EH (cell line): ENCODE measurements at places on chromosomes 4 and X.

DNA sequence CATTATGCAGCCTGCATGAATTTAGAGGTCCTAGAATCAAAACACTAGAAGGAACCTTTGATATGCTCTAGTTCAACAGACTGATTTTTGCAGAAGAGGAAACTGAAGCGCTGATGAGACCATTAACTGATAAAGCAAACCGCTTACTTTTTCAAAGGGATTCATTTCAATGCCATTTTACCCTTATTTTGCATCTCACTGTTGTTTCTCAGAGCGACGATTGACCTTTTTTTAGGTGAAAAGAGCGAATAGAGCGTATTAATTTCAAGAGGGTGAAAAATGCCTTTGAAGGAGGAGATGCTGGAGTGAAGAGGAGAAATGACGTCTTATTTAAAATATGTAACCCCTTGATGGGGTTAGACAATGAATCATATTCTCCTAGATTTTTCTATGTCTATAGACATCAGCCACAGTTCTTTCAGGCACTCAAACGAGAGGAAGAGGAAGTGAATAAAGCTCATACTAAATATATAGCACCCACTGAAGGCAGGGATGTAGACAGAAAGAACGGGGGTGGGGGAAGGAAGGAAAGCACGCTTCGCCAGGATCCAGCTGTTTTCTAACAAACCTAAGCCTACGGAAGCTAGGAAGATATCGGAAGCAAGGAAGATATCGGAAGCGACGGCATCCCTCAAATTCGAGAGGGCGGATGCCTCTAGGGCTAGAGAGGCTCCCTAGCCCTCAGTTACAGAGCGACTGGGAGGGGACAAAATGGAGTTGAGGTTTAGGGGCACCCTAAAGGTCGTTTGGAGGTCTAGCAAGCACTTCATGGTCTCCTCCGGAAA, 848 bp downstream of the ACSL4 start:
- DNase-seq, result peak; percentile 78

DNA sequence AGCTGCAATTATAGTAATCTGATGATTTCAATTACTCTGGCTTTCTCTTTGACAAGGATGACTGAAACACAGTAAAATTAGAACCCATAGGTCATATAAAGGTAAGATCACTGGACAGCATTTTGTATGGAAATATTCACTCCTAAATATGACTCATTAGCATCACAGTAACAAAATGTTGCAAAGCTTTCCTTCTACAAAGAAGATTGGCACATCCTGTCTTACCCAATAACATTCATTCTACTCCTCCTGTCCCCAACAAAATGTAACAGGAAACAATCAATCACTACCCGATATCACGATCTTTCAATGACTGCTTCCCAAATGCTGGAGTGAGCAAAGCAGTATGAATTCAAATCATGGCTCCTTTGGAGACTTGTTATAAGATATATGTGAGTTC, 95.3 kb downstream of the FANCB start:
- peak; percentile 59 for DNase-seq

GRCh38 chr4:126046081-126046614, 731.4 kb downstream of the FAT4 start:
- DNase-seq, result no peak

GRCh38 chrX:26851981-26852380, 611.2 kb downstream of the PPP4R3C start:
- no peak for DNase-seq

GRCh38 chr4:1293531-1293941, 3.8 kb downstream of the MAEA start:
- DNase-seq, result no peak

DNA sequence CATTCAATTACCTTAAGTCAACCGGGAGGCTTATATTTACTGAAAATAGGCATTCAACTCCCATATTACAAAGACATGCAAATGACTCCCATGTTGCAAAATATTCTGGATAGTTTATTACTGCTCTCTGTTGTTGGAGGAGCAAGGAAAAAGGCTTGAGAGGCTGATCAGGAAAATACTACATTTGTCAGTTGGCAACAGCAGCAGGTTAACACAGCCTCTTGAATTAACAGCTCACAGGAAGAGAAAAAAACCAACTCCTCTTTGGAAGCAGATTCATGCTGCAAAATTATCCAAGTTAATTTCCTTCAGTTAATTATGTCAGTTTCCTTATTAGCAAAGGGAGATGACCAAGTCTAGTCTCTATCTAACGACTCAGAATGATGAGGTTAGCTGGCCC, 238.9 kb downstream of the MAML3 start:
- DNase-seq, result no peak

DNA sequence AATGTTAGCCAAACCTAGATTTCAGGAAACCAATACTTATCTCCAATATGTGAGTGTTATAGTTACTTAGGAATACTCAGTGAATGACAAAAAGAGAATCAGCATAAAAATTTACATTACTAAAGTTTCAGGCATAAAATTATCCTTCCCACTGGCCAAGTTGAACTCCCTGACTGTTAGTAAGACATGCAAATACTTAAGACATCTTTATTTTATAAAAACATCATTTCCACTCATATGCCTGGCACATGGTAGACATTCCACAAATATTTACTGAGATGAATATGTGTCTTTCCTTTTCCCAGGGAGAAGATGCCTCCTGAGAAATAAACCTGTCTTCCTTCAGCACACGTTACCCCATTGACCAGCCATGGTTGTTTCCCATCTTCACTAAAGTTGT, 7.3 kb downstream of the VEGFD start:
- DNase-seq, result peak; percentile 45

- no peak for DNase-seq
Measured at GRCh38 chr4:173503330-173504180, 26.5 kb downstream of the HAND2 start.

- DNase-seq, result peak; percentile 2
Measured at GRCh38 chrX:74009041-74009440, 294.9 kb upstream of the ZCCHC13 start.

DNA sequence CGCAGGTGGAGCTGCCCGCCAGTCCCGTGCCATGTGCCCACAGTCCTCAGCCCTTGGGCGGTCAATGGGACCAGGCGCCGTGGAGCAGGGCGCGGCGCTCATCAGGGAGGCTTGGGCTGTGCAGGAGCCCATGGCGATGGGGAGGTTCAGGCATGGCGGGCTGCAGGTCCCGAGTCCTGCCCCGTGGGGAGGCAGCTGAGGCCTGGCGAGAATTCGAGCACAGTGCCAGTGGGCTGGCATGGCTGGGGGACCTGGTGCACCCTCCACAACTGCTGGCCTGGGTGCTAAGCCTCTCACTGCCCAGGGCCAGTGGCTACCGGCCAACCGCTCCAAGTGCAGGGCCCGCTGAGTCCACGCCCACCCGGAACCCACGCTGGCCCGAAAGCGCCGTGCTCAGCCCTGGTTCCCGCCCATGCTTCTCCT, 646.5 kb downstream of the GABRG1 start:
- DNase-seq, result no peak

- DNase-seq, result no peak
Measured at GRCh38 chr4:108446556-108446955, 173.8 kb upstream of the RPL34 start.

- no peak for DNase-seq
Measured at GRCh38 chr4:184806229-184806550, 19.6 kb downstream of the ACSL1 start.

DNA sequence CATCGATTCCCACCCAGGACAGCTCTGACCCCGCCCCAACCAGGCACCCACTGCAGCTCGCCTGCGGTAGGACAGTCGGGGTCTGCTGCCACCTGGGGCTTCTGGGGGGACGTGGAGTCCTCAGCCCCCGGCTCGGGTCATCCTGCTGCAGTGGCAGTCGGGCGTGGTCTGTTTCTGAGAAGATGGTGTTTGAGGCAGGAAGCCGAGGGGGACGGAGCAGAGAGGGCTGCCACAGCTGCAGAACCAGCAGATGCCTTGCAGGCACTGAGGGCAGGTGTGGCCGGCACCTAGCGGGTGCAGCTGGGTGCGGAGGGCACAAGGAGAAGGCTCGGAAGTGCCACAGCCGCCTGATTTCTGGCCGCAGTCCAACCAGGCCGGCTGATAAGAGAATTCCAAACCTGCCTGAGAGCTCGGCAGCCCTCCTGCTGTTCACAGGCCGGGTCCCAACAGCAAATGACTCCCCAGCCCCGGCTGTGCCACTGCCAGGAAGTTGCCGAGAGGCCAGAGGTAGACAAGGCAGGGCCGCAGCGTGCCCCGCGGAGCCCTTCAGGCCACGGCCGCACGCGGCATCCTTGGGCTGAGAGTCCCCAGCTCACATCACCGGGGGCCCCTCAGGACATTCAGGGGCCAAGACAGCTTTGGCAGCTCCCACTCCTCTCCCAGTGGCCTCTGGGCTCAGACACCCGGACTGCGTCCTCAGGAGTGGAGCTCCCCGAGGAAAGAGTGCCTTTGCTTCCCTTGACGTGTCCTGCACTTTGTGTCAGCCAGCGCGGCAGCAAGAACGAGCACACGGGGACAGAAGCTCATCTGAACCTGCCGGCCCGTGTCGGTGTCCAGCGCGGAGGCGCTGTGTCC, 9.4 kb upstream of the CPLX1 start:
- no peak for DNase-seq

DNA sequence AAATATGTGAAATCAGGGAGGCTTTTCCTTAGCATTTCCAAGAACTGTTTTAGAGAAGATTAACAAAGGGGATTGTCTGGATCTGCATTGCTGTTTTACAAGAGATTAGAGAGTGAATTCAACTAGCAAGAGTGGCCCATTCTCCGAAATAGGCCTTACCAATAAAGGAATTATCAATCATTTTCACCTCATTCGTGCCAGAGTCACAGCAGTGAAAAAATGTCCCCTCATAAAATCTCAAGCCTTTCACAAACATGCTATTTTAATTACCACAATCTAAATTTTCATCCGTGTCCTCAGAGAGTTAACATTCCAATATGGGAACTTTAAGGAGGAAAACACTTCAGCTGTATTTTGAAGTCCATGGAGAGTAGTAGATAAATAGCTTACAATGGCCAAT, 979.6 kb downstream of the RPA4 start:
- no peak for DNase-seq

DNA sequence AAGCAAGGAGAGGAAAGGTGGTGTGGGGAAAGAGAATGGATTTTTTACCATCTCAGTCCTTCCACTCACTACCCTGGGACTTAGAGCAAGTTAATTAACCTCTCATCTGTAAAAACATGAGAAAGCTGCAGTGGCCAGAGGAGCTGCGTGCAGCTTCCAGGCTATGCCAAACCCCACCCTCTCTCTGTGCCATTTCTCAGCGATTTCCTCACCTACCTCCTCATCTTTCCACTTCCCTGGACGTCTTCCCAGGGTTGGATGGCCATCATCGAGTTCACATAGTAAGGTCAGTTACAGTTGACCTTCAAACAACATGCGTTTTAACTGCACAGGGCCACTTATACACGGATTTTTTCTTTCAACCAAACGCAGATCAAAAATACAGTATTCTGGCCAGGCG, 64.3 kb downstream of the SMIM20 start:
- DNase-seq, result no peak
